ENCODE measurements at places on chromosomes 2 and 18.

DNA sequence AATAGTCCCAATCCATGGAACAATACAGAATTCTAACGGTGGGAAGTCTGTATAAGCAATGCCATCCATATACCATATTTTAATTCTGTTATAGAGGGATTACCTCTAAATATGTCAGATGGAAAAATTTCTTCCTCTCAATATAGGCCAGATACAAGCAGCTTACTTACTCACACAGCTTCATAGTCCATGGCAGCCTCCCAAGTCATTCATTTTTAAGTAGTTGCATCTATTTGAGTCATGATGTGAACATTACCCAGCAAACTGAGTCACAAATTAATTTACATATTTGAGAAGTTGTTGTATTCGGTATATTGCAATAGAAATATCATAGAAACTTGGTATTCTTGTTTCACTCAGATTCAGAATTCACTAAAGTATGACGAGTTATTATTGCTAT is 20.3 kb downstream of the TBR1 start:
- DNase-seq: no peak

DNA sequence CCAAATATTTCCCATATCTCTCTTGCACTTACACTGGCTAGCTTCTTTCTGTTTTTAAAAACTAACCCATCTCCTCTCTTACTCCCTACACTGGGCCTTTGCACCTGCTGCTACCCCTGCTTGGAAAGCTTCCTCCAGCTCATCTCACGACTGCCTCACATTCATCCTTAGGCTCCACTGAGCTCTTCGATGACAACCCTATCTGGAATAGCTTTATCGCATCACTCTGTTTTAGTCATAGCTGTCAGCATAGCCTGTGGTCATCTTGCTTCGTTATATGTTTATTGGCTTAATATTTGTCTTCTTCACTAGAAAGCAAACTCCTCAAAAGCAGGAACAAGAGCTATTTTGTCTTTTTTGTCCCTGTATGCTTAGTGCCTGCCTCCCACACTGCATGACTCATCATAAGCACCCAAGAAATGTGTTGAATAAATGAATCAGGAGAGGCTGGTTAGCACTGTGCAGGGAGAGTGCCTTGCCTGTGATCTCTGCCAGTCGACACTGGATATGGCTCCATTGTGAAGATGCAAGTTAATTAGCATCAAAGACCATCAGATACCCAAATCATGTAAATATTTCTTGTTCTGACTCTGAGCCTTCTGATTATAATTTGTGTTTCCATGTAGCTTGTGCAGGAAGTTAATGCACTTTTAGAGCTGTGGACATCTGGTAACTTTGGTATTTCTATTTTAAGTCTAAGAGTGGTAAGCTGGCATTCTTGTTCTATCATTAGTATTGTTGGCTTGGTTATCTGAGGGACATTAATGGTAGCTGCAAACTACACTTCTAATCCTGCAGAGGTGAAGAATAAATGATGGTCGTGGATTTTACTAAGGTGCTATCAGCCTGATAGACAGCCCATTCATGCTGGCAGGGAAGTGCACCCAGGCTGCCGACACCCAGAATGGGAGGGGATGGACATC is 10.3 kb upstream of the DYTN start:
- no peak for DNase-seq

- DNase-seq: no peak
These were observed 18.3 kb upstream of the SP3 start for GRCh38 chr2:173983391-173983871.

DNA sequence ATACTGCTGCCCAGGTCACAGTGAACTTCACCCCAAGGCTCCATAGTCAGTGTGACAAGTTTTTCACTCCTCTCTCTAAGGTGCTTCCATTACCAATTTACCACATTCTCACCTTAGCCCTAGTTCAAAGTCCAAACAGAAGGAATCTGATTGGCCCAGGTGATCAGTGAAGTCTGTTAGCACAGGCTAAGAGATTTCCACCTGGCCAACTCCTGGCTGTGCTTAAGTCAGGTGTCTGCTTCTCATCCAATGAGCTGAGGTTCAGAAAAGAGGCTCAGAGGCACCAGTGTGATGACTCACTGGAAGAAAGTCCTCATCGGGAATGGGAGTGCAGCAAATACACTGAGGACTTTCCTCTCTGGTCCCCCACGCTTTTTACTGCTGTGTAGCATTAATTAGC is 164.4 kb upstream of the MGAT5 start:
- DNase-seq: no peak

DNA sequence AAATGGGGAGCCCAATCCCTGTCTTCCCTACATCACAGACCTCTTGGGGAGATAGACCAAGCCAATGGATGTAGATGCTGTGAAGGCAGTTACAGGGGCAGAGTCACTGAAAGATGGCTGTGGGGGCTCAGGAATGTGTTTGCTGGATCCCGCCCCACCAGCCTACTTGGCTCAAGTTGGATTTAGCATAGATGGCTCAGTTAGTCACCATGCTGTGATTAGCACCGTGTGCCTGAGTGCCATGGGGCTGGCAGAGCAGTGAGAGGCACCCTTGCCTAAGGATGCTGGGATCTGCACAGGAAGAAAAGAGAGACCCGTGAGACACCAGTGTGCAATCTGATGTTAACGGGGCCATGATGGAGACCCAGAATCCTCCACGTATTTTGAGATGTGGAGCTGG is 228.3 kb downstream of the DYSF start:
- DNase-seq: no peak

GRCh38 chr2:165863810-165864261 is 69.8 kb upstream of the GALNT3 start:
- no peak for DNase-seq

- no peak for DNase-seq
These were observed 145.2 kb downstream of the ZFP36L2 start for GRCh38 chr2:43081131-43081765.

DNA sequence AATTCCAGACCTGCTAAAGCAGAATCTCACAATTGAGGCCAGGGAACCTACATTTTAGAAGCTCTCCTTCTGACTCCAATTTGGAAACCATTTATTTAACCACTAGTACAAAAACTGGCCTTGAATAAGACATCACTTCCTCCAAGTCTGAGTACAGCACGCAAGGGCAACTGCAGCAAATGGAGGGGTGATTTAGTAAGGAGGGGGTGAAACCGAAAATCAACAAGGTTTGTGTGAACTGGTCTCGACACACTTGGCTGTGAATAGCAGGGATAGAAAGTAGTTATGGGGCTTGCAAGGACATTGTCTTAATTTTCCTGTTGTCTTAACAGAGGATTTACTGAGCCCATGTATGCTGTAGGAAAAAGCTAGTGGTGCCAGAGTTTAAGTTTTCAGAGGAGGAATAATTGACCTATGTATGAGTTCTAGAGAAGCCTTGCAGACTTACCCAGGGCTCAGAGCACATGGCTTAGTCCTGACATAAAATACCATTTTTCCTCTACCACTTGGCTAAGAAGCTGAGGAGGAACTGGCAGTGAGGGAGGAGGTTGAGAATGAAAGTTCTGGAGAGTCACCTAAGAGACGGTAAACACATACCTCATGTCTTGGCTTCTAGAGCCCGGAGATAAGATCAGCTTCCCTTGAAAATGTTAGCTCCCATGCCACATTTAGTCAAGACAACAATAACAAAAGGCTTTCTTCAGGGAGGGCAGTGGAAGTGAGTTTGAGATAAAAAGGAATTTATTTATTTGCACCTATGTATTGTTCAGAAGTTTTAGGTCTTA is 114.8 kb downstream of the SMAD2 start:
- no peak for DNase-seq

DNA sequence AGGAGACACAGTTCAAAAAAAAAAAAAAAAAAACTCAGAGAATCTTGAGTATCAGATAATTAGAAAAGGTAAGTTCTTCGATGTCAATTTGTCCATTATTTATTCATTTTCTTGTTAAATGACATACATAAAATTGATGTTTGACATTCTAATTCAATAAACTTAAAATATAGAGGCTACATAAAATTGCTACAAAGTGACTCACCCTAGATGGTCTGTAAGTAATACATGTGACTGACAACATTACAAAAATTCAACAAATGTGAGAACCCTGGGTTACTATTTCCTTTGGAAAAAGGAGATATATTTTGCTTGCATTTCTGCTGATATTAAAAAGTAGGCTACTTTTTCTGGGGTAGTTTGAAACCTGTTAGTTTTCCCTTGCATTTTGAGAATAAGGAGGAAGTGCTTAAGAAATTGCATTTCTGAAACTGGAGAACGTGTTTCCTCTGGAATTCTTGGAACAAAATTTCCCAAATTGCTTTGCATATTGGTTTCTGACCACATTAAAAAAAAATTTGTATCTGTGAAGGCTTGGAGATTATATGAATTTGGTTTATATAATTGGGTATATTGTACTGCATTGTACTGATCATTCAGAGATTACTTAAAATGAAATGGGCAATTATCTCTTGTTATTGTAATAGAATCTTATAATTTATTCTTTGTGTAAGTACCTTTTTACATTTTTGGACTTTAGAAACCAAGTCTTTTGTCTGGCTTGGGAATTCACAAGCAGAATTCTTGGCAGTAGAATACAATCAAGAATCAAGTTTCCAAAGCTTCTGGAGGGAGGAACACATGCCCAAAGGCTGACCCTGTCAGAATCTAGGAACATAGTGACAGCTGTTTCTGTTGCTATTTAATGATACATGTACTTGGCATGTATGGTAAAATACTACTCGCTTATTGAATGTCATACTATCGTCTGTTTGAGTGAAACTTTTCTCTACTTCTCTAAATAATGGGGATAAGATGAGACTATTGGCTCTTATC is 106.1 kb downstream of the DSEL start:
- no peak for DNase-seq

DNA sequence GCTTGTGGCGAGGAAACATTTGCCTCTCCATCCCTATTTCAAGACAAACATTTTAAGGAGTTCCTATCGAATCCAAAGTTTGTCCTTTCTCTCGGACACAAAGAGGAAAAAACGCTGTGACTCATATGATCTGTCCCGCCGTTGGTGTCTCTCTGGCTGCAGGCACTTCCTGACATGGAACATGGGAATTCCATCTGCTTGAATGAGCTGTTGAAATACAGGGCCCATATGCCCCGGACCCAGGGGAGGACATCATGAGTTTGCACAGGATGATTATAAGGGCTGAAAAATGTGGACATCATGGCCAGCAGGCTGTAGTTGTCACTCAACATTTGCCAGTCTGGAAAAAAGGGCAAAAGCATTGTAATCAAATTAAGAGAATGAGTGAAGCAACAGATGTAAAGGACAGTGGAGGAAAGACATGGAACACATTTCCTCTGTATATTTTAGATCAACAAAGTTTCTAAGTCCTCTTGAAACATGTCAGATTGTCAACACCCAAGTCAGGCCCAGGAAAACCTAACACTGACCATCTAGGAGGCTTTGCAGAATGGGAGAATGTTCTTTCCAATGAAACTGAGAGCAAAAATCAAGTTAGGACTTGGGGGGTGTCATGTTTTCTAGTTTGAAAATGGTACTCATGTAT is 103.2 kb upstream of the SMIM21 start:
- no peak for DNase-seq

DNA sequence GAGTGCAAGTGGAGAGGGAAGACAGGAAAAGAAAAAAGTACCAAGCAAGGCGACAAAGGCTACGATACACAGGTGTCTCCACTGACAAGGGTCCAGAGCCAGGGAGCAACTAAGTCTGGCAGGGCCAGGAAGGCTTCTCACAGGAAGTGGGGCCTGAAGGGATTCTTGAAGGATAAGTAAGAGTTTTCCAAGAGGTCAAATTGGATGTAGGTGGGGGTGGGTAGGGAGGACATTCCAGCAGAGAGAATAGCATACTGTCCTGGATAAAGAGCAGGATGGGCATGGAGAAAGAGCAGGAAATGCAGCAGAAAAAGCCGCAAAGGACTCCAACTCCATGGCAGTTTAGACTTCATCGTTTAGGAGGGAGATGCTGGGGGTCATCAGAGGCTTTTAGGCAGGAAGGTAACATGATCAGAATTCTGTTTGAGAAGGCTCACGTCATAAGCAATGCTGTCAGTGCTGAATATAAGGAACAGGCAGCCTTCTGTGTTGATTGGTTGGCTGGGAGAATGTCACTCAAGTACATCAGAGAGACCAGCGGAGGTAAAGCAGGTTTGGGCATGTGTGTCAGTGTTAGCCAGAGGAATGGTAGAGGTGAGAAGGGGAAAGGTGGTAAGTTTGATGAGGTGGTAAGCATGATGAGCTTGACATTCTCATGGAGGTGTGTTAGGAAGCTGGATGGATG is 35.1 kb downstream of the ARHGAP25 start:
- DNase-seq: no peak

GRCh38 chr2:7012141-7012764 is 95.0 kb downstream of the RNF144A start:
- no peak for DNase-seq

DNA sequence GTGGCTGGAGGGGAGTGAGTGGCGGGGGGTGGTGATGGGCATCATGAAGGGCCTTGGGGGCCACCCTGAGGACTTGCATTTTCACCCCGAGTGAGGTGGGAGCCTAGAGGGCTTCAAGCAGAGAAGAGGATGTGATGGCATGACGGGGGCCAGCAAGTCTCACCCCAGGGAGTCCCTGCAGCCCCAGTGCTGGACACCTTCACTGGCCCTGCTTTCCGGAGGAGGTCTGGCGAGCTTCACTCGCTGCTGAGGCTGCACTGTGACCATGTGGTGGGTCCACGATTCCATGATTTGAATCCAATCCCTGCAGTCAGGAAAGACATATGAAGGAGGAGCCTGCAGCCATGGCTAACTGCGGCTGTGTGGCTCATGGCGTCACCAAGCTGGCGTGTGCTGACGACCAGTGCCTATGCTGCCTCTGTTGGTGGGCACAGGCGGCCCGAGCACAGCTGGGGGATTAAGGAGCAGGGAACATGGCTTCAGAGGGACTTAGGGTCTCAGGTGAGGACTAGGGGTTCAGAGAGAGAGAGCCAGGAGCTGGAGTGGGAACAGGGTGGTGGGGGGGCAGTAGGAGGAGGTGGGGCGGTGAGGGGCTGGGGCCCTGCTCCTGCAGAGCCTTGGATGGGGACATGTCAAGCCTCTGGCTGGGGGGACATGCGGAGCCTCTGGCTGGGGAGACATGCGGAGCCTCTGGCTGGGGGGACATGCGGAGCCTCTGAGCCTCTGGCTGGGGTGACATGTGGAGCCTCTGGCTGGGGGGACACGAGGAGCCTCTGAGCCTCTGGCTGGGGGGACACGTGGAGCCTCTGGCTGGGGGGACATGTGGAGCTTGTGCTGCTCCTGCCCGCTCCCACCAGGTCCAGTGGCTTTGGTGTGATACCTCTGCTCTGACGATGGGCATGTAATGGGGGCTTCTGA is 3.6 kb downstream of the ZAP70 start:
- no peak for DNase-seq

DNA sequence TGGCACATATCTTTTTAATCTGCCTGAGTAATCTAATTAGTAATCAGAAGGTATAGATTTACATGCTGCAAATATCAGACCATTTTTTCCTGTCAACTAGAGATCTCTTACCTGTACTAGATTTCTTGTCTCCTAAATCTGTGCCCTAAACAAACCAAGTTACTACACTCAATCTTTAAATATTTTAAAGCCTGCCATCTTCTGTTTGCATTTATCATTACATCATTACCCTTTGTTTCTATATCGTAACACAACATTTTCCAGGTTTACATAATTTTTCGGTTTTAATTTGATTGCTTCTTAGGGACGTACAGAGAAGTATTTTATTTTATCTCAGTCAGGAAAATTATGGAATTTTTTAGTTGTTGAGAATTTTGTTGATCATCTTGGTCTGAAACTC is 25.7 kb downstream of the PSMA8 start:
- DNase-seq: peak; percentile 9
